ENCODE measurements at places on chromosomes 4 and X.

DNA sequence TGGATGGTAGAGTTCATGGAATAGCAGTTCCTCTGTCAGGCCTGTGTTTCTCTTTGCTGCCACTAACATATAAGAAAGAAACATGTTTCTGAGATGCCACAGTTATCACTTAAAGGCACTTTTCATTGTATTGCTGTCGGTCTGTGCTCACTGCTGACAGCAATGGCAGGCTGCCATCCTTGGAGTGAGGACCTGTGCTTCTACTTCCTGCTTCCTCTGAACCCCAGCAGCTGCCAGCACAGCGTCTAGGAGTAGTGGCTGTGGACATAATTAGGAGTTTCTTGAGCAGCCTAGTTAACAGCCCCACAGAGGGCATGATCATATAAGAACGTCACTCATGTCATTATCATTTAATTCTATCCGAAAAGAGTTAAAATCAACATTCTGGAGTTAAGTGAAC, 30.5 kb downstream of the F11 start:
- DNase-seq = no peak

- DNase-seq = no peak
Measured at GRCh38 chrX:50158593-50158992, 42.2 kb downstream of the AKAP4 start.

GRCh38 chr4:98657531-98658286, 702 bp downstream of the TSPAN5 start:
- peak; percentile 9 for DNase-seq

DNA sequence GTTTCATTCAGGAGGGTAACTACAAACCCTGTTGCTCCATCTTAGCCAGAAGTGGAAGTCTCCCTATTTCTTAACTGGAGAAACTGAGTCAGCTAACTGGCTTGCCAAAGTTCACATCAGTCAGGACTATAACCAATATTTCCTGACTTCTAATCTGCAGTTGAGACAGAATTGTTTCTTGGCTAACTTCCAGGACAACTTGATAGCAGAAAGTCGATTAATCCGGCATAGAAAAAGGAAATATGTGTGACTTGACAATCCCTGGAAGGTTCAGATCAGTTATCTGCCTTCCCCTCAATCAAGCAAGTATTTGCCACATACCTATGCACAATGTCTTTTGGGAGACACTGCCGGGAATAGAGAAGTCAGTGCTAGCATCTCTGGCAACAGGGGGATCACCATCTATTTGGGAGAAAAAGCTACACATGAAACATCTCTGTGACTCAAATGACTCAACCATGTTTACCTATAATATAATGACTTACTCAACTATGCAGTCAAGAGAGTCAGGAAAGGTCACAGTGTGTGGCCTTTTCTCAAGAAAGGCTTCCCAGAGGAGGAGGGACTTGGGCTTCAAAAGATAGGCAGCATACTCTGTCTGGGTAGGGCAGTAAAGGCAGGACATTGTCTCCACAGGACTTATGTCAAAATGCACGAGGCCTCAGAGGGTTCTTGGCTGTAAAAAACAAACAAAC, 12.4 kb upstream of the LONRF3 start:
- DNase-seq = no peak

DNA sequence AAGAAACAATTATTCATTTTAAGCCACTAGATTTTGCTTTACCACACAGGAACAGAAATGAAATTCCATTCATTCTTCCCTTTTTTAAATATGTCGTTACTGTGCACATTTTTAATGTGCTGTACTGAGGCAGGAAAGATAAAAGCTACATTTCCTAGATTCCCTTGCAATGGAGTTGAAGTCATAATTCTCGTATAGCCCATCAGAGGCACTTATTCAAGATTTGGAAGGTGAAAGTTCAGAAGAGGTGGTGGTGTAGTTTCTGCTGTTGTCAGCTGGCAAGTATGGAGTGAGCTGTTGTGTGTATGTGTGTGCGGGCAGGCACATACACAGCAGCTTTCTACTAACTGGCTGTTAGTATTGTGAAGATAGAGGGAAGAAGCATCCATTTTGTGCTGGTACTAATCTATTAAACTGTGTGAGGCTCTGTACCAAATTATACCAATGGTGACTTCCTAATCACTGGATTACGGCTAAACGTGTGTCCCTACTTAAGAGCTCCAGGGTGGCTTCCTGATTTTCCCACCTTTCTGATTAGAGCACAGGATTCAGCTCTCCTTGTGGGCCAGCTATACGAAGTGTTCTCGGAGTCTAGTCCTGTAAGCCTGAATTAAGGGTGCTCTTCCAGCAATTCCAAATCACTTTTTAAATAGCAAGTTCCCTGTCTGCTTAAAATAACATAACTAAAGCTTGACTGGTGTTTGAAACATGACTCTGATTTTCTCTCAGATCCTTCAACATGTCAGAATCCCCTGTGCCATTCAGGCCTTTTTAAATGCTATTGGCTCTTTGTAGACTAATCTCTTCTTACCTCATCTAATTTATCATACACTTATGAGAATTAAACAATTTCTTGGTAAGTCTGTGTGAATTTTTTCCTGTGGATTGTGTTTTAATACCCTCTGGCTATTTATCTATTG, 43.8 kb downstream of the PDS5A start:
- DNase-seq = no peak

- DNase-seq = no peak
Measured at GRCh38 chr4:140653718-140654494, 85.1 kb upstream of the UCP1 start.

DNA sequence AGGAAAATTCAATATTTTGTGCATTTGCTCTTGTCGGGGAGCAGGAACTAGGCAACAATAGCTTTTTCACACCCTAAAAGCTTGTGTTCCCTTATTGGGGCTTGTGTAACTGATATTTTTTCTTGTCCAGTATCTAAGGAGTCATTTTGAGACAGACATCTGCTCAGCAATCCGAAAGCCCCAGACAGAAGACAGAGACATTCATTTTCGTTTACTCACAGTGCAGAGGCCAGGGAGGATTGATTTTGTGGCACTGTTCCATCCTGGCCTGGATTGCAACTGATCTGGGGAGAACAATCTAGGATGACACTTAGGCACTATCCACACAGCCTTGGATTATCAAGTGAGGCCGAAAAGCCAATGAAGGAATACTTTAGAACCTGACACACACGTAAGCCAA, 27.4 kb upstream of the PLAC1 start:
- DNase-seq = no peak

DNA sequence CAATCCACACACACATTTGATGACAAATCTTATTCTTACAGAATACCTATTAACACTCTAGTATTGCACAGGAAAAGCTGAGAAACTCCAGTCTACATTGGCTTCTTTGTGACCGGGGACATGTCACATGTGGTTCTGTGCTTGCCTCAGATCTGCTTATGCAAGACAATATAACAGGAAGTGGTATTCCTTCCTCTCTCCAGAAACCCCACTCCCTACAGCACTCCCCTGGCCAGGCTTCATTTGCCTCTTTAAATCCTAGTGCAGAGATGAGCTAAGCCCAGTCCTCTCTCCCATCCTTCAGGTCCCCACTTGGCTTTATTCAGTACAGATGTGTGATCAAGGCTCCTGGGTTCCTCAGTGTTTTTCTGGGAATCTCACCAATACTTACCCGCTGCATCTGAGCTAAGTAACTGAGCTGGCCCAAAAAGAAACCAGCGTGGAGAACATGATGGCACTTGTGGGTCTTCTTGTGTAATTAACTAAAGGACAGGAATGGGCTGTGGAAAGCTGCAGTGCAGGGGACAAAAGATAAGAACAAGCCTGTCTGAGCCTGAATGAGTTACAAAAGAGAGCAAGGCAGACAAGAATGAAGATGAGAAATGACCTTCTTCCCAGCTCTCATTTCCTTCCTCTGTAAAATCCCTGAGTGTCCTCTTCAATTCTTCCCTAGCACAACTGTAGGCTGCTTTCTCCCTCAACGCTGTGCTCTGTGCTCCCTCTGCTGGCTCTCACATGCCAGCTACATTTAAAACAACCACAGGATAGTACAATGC, 105.6 kb downstream of the HNRNPD start:
- no peak for DNase-seq

DNA sequence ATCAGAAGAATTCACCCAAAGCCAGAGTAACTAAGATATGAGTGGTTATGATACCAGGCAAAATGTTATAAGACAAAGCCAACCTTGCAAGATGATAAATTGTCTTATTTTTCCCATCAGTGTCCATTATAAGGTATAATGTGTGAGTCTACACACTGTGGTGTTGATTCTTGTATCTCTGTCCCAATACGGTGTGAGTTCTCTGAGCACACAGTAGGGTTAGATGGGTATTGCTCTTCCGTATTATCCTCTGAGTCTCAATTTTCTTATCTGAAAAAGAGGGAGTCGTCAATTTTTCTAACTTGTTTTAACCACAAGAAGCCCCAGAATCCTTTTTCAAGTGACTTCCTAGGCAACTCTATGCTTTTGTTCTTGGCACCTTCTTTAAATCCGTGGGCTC, 69.9 kb downstream of the HMGB2 start:
- DNase-seq = no peak

DNA sequence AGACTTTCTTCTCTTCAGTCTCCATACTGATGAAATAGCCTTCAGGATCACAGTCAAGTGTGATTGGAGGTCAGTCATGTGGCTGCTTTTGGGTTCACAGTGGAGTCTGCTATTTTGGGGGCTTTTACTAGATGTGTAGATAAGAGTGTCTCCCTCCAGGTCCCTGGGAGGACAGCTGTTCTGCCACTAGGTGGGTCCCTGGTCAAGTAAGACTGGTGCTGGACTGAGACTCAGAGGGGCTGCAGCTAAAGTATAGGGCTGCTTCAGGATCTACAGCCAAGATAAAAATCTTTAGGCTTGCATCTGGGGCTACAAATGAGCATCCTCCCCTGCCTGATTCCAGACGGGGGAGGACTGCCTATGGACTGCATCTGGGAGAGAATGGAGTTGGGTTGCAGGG, 200.7 kb upstream of the ANKRD50 start:
- no peak for DNase-seq

GRCh38 chr4:184617600-184618196, 31.5 kb downstream of the CASP3 start:
- no peak for DNase-seq

GRCh38 chrX:23373129-23373804, 38.6 kb downstream of the PTCHD1 start:
- no peak for DNase-seq

DNA sequence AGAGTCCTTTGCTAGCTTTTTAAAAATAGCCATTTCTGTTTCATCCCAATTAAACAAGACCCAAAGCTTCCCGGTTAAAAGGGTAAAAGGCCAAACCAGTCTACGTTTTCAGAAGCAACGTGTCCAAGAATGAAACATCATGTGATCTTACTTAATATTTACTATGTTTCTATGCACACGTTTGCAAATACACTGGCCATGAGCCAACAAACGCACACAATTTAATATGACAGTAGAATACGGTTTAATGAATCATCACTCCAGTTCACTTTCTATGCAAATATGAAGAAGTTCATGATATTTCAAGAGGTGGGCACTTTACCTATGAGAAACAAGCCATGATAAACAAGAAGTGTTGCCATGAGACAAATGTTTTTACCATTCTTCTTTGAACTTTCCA, 4.3 kb downstream of the NR0B1 start:
- DNase-seq = no peak

GRCh38 chr4:27830251-27830650, 969.6 kb downstream of the STIM2 start:
- no peak for DNase-seq

- DNase-seq = no peak
Measured at GRCh38 chr4:173230062-173230461, 61.5 kb downstream of the GALNT7 start.

DNA sequence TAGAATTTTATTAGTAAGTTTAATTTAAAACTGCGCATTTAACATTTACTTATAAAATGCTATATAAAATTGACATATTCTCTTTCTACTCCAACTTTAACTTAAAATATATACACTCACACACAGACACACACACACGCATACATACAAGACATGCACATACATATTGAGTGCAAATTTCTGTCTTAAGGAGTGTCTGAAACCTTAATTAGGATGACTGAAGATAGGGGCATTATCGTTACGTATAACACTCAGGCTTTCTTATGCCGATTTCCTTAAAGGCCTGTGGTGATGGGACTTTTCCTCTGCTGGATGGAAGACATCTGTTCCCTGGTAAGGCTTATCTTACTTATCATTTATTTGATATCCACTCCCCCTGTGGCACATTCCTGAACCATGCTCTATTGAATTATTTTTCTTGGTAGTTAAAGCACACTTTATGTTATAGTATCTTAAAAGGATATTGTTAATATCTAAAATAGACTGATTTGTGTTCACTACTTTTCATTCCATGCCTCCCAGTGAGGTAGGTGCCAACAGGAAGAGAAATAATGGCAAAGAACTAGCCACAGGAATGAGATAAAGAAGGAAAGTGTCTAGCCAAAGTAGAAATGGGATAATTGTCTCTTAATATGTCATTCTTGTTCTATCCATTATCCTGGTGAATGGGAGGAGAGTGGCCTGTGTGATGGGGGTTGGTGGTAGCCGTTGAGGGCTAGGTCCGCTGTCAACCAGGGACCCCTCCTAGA, 92.9 kb upstream of the GPRIN3 start:
- DNase-seq = no peak

- no peak for DNase-seq
Measured at GRCh38 chr4:167035390-167035789, 198.9 kb downstream of the SPOCK3 start.

DNA sequence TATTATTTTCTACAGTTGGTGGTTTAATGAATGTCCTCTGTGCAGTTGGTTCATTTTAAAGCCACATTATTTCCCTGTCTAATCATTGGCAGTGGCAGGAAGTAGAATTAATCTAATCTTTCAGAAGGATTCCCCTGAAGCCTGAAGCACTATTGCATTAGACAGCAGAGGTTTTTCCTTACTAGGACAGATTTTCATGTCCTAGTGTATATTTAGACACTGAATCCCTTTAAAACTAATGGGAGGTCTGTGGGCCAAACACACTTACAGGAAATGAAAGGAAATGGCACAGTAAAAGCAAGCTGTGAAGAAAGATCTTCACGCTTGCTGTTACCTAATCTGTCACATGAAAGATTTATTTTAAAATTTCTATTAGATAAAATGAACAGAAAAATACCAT, 165.2 kb downstream of the SLC39A8 start:
- no peak for DNase-seq

GRCh38 chrX:22202251-22202650, 70.5 kb upstream of the CBLL2 start:
- no peak for DNase-seq

DNA sequence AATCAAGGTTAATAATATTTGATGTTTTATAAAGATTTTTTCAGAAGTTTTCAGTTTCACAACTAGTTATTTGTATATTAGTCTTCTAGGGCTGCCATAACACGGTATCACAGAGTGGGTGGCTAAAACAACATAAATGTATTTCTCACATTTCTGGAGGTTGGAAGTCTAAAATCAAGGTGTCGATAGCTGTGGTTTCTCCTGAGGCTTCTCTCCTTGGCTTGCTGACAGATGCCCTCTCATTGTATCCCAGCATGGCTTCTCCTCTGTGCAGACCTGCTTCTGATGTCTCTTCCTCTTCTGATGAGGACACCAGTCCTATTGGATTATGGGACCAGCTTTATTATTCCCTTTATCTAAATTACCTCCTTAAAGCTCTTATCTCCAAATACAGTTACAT, 1456.6 kb downstream of the STIM2 start:
- DNase-seq = no peak
